ENCODE measurements at places on chromosomes 3 and 15.

DNA sequence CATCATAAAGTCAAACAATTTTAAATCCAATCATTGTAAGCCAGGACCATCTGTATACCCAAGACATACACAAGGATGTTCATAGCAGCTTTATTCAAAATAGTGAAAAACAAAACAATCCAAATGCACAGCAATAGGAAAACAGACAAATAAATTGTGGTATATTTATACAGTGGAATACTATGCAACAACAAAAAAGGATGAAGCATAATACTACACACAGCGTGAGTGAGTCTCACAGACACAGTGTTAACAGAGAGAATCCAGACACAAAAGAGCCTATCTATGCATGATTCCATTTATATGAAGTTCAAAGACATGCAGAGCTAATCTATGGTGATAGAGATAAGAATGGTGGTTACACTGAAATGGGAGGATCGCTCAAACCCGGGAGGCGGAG is 5.6 kb upstream of the MUC20 start:
- DNase-seq = no peak

DNA sequence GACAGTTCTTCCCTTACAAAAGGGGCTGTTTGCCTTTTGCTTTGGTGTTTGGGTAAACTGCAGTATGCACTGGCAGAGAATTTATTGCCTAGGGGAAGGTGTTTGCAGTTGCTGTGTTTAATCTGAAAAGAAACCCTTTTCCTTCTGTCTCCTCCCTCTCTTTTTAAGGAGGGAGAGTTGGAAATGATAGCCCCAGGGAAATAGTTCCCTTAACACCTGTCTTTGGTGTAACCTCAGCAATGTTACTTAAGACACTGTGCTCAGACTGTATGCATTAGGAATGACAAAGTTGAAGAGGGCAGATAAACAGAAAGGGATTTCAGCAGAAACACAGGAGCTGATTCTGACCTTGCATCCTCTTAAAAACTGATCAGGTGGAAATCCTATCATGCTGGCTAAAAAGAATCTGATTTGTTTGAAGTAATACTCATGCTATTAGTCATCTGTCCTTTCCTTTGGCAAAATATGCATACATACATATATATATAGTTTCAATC is 125.4 kb downstream of the TP63 start:
- no peak for DNase-seq

DNA sequence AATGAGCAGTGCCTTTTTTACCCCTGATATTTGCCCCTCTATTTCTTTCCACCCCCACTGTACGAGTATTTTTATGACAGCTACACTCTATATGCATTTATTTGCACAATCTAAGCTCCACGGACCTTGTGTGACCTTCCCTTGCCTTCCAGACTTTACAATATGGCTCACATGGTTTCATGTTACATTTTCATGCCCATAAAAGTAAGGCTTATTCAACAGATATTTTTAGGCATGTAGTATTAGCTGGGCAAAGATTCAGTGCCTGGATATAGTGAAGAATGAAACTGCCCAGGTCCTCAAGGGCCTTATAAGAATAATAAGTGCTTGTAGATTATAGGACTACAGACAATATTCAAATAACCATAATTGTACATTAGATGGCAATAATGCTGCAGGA is 481.9 kb upstream of the CNTN4 start:
- no peak for DNase-seq

DNA sequence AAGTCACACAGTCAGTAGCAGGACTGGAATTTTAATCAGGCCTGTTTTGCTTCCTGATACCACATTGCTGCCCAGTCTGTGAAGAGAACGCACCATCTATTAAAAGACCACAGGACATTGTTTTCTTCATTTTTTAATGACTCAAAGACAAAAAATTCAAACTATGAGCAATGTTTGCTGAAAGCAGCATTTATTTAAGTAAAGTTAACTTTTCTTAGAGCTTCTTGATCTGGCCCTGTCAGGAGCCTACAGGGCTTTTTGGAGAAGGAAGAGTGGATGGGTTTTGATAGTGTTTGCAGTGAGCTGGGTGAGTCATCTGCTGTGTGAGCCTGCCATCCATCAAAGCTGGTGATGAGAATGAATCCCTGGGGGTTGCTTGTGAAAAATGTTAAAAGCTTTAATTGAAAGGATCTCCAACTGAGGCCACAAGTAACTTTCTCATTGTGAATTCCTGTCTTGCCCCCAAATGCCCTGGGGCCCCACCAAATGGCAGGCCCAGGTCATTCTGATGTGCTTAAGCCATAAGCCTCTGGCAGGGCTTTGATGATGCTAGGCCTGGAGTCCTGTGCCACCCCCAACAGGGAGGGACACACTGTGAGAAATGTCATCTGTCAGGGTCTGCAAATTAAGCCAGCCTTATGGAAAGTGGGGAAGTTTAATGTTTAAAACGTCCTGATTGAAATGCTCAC is 136.2 kb upstream of the PFN2 start:
- DNase-seq = no peak

DNA sequence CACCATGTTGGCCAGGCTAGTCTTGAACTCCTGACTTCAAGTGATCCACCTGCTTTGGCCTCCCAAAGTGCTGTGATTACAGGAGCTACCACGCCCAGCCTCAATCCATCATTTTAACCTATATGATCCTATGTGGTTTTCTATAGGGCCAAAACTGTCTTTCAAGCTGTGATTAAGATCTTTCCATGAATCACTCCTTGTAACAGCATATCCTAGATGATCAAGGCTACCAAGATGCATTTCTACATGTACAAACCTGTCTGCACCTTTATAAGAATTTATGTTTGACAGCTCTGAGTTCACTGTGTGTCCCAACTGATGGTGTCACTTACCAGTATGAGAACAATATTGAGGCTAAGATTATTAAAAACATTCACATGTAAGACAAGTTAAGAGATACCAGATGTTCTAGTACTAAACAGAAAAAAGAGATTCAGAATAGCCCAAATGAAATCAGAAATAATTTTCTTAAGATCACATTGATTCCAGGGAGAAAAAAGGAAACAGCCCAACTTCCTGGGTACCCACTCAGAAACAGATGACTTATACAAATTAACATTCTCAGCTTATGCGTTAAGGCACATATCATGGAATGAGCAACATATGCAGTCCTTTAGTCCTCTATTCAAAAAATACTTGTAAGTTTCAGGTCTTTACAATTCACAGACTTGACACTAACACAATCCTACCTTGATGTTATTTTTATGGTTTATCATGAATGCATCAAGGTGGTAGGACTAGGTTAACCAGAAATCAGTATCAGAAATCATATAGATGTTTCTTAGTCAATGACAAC is 24.8 kb upstream of the PPIB start:
- no peak for DNase-seq

DNA sequence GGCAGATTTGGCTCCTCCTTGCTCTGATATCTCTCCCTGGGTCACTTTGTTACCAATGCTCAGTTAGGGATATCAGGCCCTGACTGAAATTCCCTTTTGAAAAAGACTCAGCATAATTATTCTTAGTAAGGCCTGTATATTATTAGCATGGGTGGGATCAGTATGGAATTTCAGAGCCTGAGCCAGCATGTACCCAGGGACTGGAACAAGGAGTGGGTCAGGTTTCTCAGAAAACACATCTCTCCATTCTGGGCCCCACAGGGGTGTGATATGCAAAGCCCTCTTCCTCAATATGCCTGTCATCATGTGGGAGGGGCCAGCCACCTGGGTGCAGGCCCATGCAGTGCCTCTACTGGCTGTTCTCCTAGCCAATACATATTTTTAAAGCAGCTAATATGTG is 423.2 kb downstream of the EPHB1 start:
- no peak for DNase-seq

Data from NCI-H774 (cell line).